NCI-H345 (cell line): ENCODE measurements at places on chromosomes 2 and 18.
A peak's percentile ranks its signal among the peaks of the same experiment; 100 is the strongest.

- no peak for DNase-seq
Measured at GRCh38 chr18:22459491-22459890, 41.8 kb upstream of the CTAGE1 start.

GRCh38 chr2:128091726-128092080, 703 bp downstream of the UGGT1 start:
- no peak for DNase-seq

DNA sequence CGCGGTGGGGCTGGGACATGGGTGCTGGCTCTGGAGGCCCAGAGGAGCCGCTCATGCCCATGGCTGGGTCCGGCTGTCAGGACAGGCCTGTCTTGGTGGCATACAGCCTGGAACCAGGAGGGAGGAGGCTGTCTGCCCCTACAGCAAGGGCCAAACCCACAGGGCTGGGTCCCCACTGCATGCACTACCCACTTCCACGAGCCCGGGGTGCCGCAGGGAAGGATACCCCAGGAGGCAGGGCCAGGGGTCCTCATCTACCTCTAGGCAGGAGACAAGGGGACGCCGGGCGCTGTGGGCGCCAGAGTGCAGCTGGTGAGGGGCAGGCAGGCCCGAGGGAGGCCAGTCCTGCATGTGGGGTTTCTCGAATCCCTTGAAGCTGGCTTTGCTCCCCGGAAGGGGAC, 95.1 kb upstream of the GPC1 start:
- DNase-seq, result no peak

DNA sequence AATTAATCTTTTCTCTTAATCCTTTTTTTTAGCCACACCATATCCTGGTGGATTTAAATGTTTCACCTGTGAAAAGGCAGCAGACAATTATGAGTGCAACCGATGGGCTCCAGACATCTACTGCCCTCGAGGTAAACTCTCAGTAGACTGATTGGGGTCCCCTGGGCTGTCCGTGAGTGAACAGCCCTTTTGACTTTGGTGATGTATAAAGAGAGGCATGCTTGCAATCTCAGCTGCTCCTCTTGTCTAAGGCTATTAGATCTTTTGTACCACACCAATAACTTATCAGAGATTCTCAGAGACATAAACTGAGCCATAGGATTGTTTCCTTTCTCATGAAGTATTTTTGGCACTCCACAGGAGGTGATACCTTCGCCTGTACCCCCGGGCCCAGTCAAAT, 118.6 kb downstream of the LYPD6 start:
- no peak for DNase-seq

DNA sequence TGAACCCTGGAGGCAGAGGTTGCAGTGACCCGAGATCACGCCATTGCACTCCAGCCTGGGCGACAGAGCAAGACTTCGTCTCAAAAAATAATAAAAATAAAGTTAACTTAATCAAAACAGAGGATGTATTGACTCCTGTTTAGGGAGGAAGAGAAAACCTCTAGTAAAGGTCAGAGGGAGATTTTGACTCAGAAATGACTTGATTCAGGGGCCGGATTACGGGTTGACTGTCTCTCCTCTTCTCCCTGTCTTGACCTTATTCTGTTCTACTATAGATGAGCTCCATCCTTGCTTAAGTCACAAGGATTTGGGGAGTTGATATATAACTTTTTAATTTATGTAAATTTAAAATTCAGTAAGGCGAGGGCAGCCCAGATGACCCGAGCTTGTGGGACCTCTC, 71.0 kb downstream of the COX7A2L start:
- no peak for DNase-seq

DNA sequence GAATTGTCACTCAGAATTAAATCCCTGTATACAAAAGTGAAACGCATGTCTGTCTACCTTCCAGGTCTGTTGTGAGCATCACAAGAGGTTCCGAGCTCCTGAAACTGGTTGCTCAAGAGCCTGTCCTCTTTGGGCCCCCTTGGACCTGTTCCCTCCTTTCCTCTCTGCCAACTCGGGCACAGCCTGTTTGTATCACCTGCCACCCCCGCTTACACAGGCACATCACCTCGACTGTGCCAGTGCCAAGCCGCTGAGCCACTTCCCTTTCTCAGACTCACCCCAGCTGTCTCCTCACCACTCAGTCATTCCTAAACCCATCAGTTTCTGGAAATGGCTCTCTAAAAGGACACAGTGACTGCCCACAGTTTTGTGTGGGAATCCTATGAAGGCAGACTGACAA, 3.1 kb downstream of the EFR3B start:
- no peak for DNase-seq

- DNase-seq, result no peak
Measured at GRCh38 chr18:45270289-45270771, 344.9 kb upstream of the SLC14A2 start.

DNA sequence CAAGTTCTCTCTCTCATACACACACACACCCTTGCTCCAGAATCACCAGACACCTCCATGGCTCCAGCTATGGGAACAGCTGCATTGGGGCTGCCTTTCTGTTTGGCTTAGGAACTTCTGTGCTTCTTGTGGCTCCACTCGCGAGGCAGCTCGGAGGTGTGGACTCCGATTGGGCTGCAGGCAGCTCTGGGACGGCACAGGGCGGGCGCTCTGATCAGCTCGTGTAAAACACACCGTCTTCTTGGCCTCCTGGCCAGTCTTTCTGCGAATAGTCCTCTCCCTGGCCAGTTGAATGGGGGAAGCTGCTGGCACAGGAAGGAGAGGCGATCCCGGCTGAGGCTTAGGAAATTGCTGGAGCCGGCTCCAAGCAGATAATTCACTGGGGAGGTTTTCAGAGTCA, 22.4 kb downstream of the FOSL2 start:
- no peak for DNase-seq

- no peak for DNase-seq
Measured at GRCh38 chr2:165161510-165161909, 42.3 kb downstream of the SCN3A start.

GRCh38 chr2:28716265-28716865, 35.3 kb upstream of the PPP1CB start:
- peak; percentile 91 for DNase-seq

- no peak for DNase-seq
Measured at GRCh38 chr18:68665628-68666027, 49.3 kb downstream of the TMX3 start.

- DNase-seq, result no peak
Measured at GRCh38 chr2:100957996-100958653, 44.0 kb upstream of the RPL31 start.

GRCh38 chr18:9827211-9827792, 58.5 kb upstream of the TXNDC2 start:
- no peak for DNase-seq

- no peak for DNase-seq
Measured at GRCh38 chr2:138294451-138294850, 207.1 kb upstream of the SPOPL start.

GRCh38 chr2:230444832-230445231, 28.8 kb downstream of the SP100 start:
- no peak for DNase-seq

GRCh38 chr2:96891591-96892333, 21.9 kb upstream of the SEMA4C start:
- no peak for DNase-seq

- peak; percentile 76 for DNase-seq
Measured at GRCh38 chr2:121075641-121076497, 209.1 kb downstream of the TFCP2L1 start.

GRCh38 chr2:172072303-172072702, 13.0 kb upstream of the DLX1 start:
- peak; percentile 59 for DNase-seq

GRCh38 chr2:196482119-196483065, 157.1 kb upstream of the CCDC150 start:
- DNase-seq, result no peak

DNA sequence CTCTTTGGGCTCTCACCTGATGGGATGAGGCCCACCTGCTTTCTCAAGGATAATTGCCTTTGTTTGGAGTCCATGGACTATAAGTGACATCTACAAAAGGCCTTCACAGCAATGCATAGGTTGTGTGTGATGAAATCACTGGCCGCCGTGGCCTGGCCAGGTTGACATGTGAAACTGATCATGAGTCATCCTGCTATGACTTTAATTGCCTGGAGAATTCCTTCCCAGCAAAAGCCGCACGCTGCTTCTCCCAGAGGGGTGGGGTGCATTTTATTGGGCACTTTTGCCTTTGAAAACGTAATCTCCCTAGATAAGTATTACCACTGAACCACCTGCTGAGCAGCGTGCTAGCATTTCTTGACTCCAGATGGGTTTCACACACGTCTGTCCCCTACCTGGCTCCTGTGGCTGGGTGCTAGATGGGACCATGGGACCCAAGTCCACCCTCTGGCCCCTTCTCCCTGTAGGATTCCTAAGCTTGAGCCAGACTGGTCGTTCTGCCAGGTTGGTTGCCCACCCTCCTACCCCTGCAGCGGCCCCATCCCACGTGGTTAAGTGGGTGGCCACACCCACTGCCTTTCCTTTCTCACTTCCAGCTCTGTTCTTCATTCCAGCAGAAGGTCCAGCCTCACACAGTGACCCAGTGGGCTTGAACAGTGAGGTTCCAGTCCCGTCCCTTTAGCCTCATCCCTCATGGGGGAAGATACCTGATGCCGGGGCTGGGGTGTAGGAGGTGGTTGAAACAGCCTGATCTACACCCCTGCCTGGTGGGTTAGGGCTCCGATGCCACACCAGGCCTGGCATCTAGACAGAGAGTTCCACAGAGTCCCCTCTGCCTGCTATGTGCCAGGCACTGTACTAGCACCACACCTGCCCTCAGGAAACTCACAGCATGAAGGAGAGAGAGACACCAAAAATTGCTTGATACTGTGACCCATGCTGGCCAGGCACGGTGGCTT, 89.6 kb downstream of the GBX2 start:
- no peak for DNase-seq

DNA sequence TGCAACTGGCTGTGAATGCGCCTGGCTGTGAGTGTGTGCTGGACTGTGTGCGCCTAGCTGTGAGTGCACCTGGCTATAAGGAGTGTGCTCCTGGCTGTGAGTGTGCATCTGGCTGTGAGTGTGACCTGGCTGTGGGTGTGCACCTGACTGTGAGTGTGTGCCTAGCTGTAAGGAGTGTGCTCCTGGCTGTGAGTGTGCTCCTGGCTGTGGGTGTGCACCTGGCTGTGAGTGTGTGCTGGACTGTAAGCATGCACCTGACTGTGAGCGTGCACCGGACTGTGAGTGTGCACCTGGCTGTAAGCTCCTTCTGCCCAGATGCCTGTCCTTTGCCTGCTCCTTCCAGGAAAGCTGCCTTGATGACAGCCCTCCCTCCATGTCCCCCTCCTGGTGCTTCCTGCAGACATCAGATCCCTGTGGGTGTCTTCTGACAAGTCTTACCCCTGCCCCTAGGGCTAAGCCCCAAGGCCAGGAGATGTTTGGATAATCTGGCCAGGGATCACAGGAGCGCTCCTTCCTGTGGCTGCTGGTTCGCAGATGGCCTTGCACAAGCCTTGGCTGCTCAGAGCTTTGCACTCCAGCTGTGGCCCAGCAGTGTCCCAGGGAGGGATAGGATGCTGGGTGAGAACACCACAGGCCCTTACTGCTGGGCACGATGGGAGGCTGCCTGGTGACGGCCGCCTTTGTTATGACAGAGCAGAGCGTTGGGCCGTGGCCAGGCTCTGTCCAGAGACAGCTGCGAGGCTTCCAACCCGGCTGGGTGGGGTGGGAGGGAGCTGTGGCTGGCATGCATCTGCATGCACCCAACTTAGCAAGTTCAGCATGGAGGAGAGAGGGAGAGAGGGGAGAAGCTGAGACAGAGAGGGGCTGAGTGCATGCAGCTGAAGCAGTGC, 89.9 kb downstream of the GLI2 start:
- DNase-seq, result peak; percentile 54

GRCh38 chr2:118148133-118148532, 59.9 kb downstream of the INSIG2 start:
- no peak for DNase-seq
